Stimulated activated CD8-positive, alpha-beta memory T cell treated with anti-CD3 and anti-CD28 coated beads, Interleukin-12 subunit alpha, Interleukin-12 subunit beta, amount 100 ng/mL, for 4 hours (primary cell): ENCODE measurements at places on chromosomes 2 and 18.

DNA sequence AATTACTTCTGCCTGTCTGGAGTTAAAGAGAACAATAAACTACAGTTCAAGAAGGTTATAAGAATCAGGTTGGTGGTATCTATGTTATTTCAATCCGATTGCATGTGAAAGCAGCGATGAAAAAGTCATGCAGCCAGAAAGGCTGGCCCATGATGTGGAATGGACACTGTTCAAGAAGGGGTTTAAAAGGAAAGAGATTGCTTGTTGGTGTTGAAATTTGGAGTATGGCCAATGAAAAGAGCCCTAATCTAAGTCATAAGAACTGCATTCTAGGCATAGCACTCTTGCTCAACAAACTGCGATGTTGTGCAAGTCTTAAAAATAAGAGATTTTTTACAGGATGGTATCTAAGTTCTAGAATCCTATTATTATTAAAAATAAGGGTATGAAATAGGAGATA, 61.3 kb downstream of the EFEMP1 start:
- no peak for DNase-seq

DNA sequence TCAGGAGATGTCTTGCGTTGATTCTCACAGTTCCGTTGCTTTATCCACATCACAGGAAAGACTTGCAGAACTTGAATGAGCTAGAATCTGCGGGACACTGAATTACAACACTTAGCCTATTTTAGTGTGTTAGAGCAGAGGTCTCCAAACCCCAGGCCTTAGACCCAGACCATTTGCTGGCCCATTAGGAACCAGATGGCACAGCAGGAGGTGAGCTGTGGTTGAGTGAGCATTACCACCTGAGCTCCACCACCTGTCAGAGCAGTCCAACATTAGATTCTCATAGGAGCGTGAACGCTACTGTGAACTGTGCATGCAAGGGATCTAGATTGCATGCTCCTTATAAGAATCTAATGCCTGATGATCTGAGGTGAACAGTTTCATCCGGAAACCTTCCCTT, 3.8 kb downstream of the MRPL30 start:
- no peak for DNase-seq

- DNase-seq: no peak
Measured at GRCh38 chr2:4047961-4048891, 344.9 kb downstream of the DCDC2C start.

GRCh38 chr18:11219571-11219970, 70.2 kb upstream of the PIEZO2 start:
- DNase-seq: no peak

DNA sequence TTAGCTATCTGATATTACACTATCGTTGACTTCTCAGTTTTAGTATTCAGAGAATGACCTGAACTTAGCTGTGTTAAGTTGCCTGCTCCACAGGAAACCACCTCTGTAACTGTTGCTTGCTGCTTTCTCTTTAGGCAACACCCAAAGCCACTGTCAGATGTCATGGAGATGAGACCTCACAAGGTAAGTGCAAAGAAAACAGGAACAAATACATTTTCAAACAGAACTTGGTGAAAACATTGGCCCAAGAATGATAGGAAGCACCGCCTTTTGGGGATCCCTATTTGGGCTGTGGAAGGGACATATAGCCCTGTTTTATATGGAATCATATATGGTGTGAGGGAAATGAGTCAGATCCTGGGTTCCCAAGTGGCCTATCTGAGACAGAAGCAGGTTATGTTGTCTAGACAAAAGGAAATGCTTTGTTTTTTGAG, 143.4 kb downstream of the UBE2E3 start:
- peak; percentile 26 for DNase-seq

GRCh38 chr2:189379287-189379630, 62.0 kb upstream of the WDR75 start:
- DNase-seq: no peak

DNA sequence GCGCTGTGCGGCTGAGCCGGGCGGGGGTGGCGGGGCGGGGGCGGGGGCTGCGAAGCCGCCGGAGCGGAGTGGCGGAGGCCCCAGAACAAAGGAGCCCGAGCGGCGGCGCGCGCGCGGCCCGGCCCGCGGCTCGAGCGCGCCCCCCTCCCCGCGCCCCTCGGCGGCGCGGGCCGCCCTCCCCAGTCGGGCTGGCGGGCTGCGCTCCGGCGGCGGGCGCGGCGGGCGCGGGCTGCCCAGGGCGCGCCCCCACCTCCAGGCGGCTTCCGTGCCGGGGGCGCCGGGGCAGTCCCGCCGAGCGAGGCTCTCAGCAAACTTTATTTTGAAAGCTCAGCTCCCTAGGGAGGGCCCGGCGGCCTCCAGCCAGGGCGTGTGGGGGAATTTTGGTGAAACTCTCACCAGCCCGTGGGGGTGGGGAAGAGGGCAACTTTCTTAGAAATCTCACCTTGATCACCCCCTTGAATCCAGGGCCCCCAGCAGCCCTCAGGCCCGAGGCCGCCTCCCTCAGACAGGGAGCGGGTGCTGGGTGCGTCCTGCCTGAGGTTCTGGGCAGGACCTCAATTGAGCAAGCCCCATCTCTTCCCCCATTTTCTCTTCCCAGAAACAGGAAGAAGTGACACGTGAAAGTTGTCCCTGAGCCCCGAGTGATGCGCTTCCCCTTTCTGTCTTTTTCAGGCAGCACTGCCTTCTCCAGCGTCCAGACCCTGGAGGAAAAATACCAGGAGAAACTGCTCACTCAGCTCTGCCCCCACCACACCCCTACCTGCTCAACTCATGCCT, 786 bp downstream of the TET3 start:
- DNase-seq: peak; percentile 71

GRCh38 chr2:155070489-155070888, 372.0 kb downstream of the KCNJ3 start:
- no peak for DNase-seq

- no peak for DNase-seq
Measured at GRCh38 chr2:206368933-206369569, 74.3 kb upstream of the ADAM23 start.

DNA sequence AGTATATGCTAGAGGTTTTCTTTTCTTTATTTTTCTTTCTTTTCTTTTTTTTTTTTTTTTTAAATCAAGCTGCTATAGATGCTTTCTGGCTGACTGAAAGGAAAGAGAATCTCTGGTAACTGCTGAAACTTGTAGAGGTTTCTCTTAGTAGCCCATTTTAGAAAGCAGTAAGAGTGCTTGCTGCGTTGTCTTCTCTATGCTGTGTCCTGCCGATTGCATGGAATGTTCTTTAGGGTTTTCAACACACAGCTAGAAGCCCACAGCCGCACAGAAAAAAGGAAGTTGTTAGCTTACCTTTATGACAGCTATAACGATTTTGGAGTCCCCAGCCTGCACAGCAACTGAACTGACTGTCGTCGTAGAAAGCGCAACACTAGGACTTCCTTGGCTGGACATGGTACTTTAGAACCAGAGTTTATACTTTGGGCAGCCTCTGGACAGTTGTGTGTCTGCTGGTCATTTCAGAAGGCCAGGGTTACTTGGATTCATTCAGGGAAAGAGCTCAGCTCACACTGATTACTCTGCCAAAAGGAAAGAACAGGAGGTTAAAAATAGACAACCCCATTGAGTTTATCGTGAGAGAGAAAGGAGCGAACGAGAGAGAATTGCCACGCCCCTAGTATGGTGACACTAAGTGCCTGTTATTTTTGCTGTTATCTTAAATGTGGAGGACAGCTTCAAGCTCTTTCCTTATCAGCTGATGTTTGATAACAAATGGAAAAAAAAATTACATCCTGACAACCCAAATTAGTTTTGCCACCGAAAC, at the start of gene CCDC141:
Gene CCDC141, minus strand, starts transcription at position 592 of the 766 bp plus-strand sequence. Its CDS starts 196 bp downstream, at position 396.
- DNase-seq: no peak

GRCh38 chr2:227719641-227720040, 1.8 kb upstream of the SLC19A3 start:
- DNase-seq: no peak

- DNase-seq: no peak
Measured at GRCh38 chr18:58851856-58852255, 12.8 kb upstream of the ZNF532 start.

DNA sequence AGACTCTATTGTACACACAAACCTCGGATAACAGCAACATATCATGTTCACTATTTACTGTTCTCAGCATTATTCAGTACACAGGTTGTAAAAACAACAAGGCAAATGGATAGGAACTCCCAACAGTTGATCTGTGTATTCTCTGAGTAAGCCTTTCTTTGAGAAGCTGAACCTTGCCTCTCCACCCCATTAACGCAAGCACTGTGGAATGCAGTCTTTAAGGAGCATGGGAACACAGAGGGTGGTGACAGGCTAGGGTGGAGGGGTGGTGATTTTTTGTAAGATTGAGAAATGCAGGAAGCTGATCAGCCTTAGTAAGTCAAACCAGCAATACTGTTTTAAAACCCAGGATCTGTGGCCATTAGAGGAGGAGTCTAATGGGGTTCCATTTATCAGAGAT, 19.6 kb upstream of the SERPINB11 start:
- DNase-seq: no peak

DNA sequence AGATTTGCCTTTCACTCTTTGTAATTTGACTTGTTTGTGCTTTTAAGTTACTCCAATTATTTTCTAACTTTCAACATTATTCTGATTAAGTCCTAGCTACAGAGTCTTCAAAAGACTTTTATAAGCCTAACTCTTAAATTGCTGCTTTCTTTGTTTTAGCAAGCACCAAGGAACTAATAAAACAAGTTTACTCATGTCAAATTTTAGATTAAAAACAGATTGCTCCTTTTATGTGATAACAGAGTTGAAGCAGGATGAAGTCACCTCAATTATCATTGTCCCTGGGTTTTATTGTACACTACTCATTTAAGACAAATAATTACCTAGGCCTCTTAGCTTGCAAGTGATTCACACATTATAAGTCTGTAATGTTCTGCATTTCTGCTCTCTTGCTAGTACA, 678.4 kb downstream of the ERBB4 start:
- no peak for DNase-seq

DNA sequence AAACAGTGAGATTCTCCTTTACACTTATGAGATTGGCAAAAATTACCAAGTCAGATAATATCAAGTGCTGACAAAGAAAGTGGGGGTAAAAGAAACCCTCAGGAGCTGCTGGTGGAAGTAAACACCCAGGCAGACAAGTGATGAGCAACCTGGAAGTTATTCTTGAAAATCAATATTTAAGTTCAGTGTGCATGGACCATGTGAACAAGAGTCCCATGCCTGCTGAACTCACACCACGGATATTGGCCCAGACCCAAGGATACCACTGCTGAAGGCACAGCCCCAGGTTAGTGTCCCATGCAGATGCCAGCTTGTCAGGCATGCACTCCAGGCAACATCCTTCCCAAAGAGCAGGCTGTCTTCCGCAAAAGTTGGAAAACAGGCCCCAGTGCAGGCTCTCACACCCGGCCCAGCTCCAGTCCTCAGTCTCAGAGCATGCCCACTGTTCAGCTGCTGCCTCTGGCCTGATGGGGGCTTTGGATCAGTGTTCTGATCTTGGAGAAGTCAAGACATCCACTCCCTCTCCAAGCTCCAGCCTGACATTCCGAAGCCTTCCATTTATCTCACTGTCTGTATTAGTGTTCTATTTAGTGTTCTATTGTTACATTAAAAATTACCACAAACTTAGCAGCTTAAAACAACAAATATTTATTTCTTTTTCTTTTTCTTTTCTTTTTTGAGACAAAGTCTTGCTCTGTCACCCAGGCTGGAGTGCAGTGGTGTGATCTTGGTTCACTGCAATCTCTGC, 70.0 kb downstream of the HS1BP3 start:
- DNase-seq: no peak

GRCh38 chr2:52821631-52822030, 946.0 kb upstream of the CHAC2 start:
- DNase-seq: no peak

DNA sequence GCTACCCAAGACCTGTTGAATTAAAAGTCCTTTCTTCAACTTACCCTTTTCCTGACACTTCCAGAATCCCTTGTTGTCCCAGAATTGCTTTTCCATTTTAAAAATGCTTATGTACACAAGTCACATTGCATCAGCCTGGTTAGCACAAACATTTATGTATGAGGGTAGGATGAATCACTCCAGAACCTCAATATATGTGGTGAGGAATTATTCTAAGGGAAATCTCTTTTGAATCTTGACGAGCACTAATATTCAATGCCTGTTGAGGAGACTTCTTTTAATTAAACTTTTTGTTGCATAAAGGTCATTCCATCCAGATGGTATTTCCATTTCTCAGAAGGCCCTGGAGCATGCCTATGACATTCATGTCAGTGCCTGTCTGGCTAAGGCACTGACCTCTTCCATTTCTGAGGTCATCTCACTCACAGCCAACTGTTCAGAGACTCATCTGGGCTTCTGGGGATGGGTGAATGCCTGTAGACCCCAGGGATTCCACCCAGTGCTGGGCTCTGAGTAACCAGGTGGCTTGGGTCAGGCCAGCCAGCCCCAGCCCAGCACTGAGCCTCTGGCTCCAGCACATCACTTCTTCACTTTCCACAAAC, 28.2 kb downstream of the ACMSD start:
- no peak for DNase-seq

GRCh38 chr2:109554758-109555157, 59.0 kb downstream of the SEPTIN10 start:
- DNase-seq: no peak

DNA sequence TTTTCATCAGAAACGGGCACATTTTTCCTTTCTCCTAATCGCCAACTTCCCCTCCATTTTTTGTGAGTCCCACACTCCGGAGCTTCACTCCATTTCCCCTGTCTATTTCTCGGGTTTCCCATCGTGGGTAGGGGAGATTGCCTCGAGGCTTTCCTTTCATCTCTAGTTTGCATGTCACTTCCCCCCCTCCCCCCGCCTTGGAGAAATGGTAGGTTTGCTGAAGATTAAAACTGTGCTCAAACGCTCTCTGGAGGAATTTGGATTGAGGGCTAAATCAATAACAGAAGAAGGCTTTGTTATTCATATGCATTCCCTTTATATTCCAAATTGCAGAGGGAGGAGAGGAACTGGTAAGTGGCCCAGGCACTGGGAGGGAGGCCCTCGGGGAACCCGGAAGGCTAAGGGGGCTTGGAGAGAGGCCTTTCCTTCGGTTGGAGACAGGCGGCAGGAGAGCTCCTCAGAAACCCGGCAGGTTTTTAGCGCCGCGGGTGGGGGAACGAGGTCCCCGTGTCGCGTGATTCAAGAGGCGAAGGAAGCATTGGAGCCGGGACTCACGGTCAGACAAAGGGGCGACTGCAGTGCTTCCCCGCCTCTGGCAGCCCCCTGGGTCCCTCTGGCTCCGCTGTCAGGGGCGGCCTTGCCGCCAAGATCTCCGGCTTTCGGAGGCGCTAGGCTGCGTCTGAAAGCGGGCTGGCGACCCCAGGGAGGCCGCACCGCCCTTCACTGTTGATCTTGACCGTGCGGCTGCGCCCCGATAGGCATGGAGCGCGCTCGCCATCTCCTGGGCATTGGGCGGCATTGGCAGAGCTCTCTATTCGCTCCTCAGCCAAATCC, 2.4 kb upstream of the HOXD12 start:
- DNase-seq: peak; percentile 21

DNA sequence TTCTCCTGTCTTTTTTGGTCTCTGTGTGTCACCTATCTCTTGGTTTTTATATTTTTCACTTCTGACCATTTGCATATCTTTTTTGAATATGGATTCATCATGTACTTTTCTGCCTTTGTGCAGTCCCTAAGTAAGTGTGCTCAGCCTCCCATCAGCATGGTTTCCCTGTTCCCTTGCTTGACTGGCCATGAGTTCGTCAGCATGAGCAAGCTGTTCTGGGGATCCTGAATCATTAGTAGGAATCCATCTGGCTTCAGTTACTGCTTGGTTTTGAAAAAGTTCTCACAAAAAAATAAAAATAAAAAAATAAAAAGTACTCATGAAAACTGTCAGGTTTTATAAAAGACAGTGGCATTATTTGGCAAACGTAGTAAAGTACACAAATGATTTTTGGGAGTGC, 144.1 kb downstream of the NCOA1 start:
- no peak for DNase-seq
